A549 treated with CpdA at 1 μM for 4 hours (cell line): ENCODE measurements at places on chromosomes 1 and 21. TPM values are rescaled to one million over a fixed set of nuclear protein-coding genes. Genes with fewer than 3 reads are reported as not detected.

Gene CACNA1S
- 0.02 TPM in 1 of 5 replicates, not detected in the others for total RNA-seq

Gene AMY1C
- not detected in 5 replicates for total RNA-seq

Gene PALMD
- 0.38 to 0.71 TPM (median 0.49 TPM) in 5 replicates for total RNA-seq

Gene VSIG8
- total RNA-seq = 0.07 to 0.14 TPM in 2 of 5 replicates, not detected in the others

Gene AMY1A
- total RNA-seq = not detected in 5 replicates
